ENCODE measurements at places on chromosomes 11 and 22. TPM values are rescaled to one million over a fixed set of nuclear protein-coding genes. Genes with fewer than 3 reads are reported as not detected.

GRCh38 chr11:27524155-27524554 lies 17.6 kb upstream of the LIN7C start:
- DNase-seq, result peak; percentile 81

The ALDH3B2 gene
- not detected for total RNA-seq

- no peak for DNase-seq
Measured at GRCh38 chr11:134049303-134049702, 19.6 kb upstream of the JAM3 start.

The SMTNL1 gene
- total RNA-seq, result not detected

The OR51I1 gene
- total RNA-seq, result not detected

DNA sequence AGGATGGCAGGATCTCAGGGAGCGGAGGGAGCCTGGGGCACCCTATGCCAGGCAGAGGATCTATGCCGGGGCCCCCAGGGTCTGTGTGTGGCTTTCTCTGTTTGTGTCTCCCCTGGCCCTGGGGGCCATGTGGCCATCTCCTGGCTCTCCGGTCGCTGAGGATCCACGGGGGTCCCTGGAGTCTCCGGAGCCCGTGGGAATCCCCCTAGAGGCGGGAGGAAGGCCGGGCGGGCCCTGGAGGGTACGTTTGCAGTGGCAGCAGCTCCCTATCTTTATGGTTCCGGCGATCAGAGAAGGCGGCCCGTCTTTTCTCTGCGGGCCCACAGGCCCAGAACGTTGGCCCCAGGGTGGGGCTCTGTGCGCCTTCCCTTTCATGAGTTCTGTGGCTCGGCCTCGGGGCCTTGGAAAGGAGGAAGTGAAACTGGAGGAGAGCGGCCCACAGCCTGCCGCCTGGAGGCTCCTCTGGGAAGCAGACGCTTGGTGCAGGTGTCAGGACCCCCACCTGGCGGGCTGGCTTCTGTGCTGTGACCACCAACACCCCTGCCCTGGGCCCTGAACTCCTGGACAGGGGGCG lies 82.1 kb downstream of the KCNQ1 start:
- DNase-seq, result peak; percentile 38

The DDX25 gene
- not detected for total RNA-seq
